IMR-90 (cell line): ENCODE measurements at places on chromosomes 3 and 15. TPM values are rescaled to one million over a fixed set of nuclear protein-coding genes. Genes with fewer than 3 reads are reported as not detected.

The AADACL2 gene
- total RNA-seq: not detected in 2 replicates

The MUSTN1 gene
- total RNA-seq: not detected in 2 replicates

The AMT gene
- total RNA-seq: 0.28 and 0.36 TPM in 2 replicates

The FGD5 gene
- not detected in 2 replicates for total RNA-seq

The CHRNA7 gene
- not detected in 2 replicates for total RNA-seq

The GOLGA8G gene
- not detected in 2 replicates for total RNA-seq

The CACNA1D gene
- total RNA-seq: under 0.01 TPM in 1 of 2 replicates, not detected in the other

The NOX5 gene
- total RNA-seq: under 0.01 TPM in 1 of 2 replicates, not detected in the other

The PLSCR5 gene
- not detected in 2 replicates for total RNA-seq

The P3H2 gene
- 54.7 and 74.4 TPM in 2 replicates for total RNA-seq

The TRPC1 gene
- 5.9 and 15.6 TPM in 2 replicates for total RNA-seq

The ILDR1 gene
- not detected in 2 replicates for total RNA-seq

The LYZL4 gene
- not detected in 2 replicates for total RNA-seq

The PRTG gene
- 1.4 and 1.7 TPM in 2 replicates for total RNA-seq

The MAGI1 gene
- 24.2 and 26.4 TPM in 2 replicates for total RNA-seq

The MON1A gene
- 6.9 and 8.2 TPM in 2 replicates for total RNA-seq

The CFAP91 gene
- not detected in 2 replicates for total RNA-seq

The ATP13A5 gene
- not detected in 2 replicates for total RNA-seq

The CACNA2D3 gene
- 0.28 and 0.36 TPM in 2 replicates for total RNA-seq

The CCR3 gene
- not detected in 2 replicates for total RNA-seq

The PROS1 gene
- total RNA-seq: 1.6 and 2.5 TPM in 2 replicates

The LMAN1L gene
- not detected in 2 replicates for total RNA-seq

The HYAL3 gene
- total RNA-seq: 2.2 and 2.7 TPM in 2 replicates

The TKT gene
- 301 and 349 TPM in 2 replicates for total RNA-seq

The PTH1R gene
- under 0.01 and 0.18 TPM in 2 replicates for total RNA-seq

The DUOXA2 gene
- total RNA-seq: not detected in 2 replicates

The APPL1 gene
- 42.2 and 46.2 TPM in 2 replicates for total RNA-seq

The TMEM266 gene
- under 0.01 TPM in 1 of 2 replicates, not detected in the other for total RNA-seq

The CGGBP1 gene
- 37.8 and 42.1 TPM in 2 replicates for total RNA-seq

The GABRR3 gene
- total RNA-seq: not detected in 2 replicates

The MESP2 gene
- 0.18 and 0.28 TPM in 2 replicates for total RNA-seq

The CYP11A1 gene
- 0.18 and 0.28 TPM in 2 replicates for total RNA-seq

The CFAP100 gene
- not detected in 2 replicates for total RNA-seq

The SCG5 gene
- 7.9 and 8.3 TPM in 2 replicates for total RNA-seq

The CCDC13 gene
- 0.18 and 0.28 TPM in 2 replicates for total RNA-seq

The ACTC1 gene
- total RNA-seq: 0.83 and 1.1 TPM in 2 replicates

The EPHA3 gene
- 0.18 and 0.28 TPM in 2 replicates for total RNA-seq

The HTR3E gene
- total RNA-seq: not detected in 2 replicates

The HTD2 gene
- total RNA-seq: 11.4 and 13.3 TPM in 2 replicates

The EPHA6 gene
- total RNA-seq: not detected in 2 replicates

The NAA50 gene
- total RNA-seq: 115 and 125 TPM in 2 replicates

The SNTN gene
- not detected in 2 replicates for total RNA-seq

The LRRC15 gene
- 2.5 and 3.3 TPM in 2 replicates for total RNA-seq

The GOLGA6D gene
- not detected in 2 replicates for total RNA-seq

The LXN gene
- 83.0 and 93.6 TPM in 2 replicates for total RNA-seq

The CKMT1B gene
- total RNA-seq: not detected in 2 replicates

The NEK11 gene
- total RNA-seq: 1.6 and 1.9 TPM in 2 replicates

The GNAT1 gene
- not detected in 2 replicates for total RNA-seq

The CSTA gene
- not detected in 2 replicates for total RNA-seq

The GLDN gene
- total RNA-seq: under 0.01 TPM in 1 of 2 replicates, not detected in the other

The CCRL2 gene
- 0.28 and 0.36 TPM in 2 replicates for total RNA-seq

The TMEM207 gene
- not detected in 2 replicates for total RNA-seq

The SMCO1 gene
- not detected in 2 replicates for total RNA-seq

The HIGD2B gene
- total RNA-seq: not detected in 2 replicates

The TM4SF4 gene
- 1.1 and 1.6 TPM in 2 replicates for total RNA-seq

The TTC23 gene
- total RNA-seq: 28.3 and 29.8 TPM in 2 replicates
